ENCODE measurements at places on chromosomes 16 and 17.

GRCh38 chr17:31736855-31737625 is 122.0 kb downstream of the COPRS start:
- no peak for DNase-seq

DNA sequence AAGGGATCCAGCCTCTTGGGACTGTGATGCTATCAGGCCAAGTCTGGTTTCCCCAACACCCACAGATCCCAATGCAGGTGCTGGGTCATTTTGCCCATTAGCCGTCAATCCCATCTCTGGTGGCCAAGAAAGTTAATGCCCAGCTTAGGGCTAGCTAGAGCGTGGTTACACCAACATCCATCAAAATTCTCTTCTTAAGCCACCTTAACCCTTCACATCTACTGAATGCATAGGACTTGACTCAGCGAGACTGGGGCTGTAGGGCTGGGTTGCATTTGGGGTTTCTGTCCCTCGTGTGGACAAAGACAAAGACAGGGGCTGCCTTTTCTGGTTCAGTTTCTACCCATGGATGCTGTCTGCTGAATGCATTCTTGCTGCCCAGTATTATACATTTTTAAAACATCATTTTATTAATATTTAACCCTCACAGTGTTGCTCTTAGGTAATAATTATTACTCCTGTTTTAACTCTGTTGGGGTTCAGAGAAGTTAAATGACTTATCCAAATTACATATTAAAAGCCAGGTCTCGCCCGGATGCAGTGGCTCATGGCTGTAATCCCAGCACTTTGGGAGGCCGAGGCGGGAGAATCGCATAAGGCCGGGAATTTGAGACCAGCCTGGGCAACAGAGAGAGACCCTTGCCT is 141.1 kb upstream of the NOL11 start:
- DNase-seq, result no peak

- no peak for DNase-seq
Measured at GRCh38 chr17:45073414-45074070, 12.4 kb downstream of the NMT1 start.

- DNase-seq, result peak; percentile 16
Measured at GRCh38 chr17:40450175-40450574, 6.9 kb downstream of the IGFBP4 start.

GRCh38 chr17:34609210-34609609 is 29.8 kb downstream of the TMEM132E start:
- DNase-seq, result no peak

DNA sequence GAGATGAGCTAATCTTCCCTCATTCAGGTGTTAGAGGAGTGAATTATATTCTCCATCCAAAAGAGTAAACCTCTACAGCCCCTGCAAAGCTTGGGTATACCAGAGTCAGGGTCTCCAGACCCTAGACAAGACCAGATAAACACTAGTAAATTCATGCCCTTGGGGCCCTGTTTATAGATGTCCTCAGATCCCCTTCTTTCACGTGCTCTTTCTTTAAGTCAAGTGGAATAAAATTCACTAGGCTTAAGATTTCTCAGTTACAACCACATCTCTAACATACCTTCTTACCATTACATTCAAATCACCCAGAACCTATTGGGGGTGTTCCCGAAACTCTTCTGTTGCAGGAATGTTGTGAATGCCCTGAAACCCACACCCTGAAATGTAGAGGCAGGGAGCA is 2.2 kb upstream of the C17orf58 start:
- DNase-seq, result no peak

DNA sequence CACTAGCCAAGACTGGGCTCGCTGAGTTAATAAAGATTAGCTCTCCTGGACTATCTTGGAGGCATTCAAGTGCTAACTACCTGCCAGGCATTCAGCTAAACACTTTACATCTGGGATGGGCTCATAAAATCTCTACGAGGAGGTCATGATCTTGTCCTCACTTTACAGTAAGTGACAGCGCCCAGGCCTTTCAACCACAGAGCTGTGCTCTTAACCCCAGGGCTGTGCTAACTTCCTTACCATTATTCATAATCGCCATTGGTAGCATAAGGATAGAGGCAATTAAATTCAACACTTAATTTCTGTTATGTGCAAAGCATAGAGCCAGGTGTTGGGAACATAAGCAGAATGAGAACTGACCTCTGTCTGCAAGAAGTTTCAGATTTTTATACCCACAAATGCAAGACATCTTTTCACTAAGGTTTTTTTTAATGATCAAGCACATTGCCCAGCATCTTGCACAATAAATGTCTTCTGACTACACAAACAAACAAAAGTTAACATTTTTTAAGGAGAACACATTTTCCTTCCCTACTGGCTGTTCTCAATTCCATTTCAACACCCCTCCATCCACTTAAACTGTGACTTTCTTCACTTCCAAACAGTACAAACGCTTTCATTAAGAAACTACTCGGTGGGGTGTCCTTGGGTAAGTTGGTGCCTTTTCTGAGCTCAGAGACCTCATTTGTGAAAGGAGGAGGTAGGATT is 172.3 kb downstream of the C16orf78 start:
- DNase-seq, result no peak

- no peak for DNase-seq
Measured at GRCh38 chr16:9357829-9358228, 266.4 kb downstream of the HAPSTR1 start.

DNA sequence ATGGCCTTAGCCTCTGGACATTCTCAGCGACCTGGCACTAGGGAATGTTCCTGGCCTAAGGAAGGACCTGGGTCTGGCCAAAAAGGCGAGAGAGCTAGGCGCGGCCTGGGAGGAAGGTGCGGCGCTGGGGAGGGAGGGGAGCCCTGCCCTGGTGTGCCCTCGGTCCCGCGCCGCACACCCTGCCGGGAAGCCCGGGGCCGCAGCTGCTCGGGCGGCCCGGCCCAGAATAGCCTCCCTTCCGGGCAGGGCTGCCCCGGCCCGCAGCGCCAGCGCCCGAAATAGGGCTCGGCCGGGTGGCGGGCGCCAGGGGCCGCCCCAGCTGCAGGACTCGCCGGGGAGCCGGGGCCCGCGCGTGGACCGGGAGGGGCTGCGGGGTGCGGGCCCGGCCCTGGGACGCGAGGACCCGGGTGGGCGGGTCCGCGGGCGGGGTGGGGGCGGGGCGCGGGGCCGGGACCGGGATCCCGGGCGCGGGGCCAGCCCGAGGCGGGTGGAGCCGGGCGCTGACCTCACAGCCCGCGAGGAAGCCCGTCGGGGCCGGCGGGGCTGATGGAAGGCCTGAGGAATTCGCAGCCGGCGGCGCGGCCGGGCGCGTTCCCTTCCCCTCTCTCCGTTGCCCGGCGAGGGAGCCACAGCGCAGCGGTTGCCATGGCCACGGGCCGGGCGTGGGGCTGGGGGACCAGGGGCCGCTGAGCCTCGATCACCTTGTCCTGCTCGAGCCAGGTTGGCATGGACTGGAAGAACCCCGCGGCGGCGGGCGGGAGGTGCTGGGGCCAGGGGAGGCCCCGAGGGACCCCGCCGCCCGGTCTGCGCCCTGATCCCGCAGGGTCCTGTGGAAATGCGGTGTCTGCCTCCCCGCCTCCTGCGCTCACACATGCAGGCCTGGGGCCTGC is 18.1 kb downstream of the SOCS3 start:
- DNase-seq, result no peak

GRCh38 chr16:2842340-2843000 is 12.4 kb downstream of the ZG16B start:
- DNase-seq, result no peak

DNA sequence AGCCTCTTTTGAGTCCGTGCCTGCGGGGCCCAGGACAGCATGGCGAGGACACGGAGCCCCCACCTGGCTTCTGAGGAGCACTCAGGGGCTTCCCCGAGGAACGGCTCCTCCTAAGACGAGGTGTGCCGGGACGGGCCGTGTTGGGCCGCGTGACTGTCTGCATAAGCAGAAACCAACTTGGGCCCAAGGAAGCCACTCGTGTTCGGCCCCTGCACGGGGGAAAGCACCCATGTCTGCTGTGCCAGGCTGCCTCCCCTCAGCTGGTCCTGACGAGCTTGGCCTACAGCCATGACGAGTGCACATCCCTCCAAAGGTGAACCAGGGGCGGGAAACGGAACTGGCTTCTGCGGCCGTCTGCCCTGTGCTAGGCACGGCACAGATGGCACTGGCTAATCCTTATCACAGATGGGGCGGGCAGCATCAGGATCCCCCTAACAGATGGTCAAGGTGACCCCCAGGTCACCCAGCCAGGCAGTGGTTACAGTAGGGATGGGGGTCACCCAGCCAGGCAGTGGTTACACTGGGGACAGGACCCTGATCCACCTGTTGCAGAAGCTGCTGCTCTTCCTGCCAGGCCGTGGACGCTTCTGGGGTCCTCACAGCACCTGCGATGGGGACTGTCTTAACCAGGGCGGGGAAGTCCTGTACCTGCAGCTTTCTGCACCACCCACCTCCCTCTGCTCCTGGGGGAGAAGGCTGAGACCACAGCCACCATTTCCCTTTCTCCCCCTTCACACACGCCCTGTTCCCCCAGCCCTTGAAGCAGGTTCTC is 25.6 kb downstream of the MRM3 start:
- no peak for DNase-seq

- no peak for DNase-seq
Measured at GRCh38 chr16:14398014-14398717, 231.9 kb downstream of the PARN start.

DNA sequence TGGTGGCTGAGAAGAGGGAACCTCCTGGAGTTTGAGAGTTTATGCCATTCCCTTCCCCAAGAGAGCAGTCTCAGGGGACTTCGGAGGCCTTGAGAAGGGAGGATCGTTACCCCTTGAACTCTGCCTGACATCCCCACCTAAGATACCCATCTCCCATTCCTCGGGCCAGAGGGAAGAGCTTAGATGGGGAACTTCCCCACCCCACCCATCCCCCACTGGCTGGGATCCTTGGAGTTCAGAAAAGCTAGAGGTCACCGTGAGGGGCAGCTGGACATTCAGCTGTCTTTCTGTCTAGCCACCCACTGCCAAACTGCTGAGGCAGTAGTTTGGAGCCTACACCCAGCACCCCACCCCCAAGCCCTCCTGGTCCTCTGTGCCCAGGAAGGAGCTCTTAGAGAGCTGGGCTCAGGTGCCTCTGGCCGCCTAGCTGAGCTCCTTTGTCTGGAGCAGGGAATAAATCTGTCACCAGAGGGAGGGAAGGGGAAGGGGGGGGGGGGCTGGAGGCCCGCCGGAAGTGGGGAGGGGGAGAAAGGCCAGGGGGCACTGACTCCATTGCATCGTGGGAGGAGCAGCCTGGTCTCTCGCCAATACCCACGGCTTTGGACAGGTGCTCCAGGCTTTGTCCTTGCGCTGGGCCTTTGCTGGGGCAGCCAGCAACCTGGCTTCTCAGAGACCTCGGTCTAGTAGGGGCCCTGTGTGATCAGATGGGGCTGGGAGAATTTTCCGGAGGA is 1.0 kb downstream of the HSD11B2 start:
- no peak for DNase-seq

DNA sequence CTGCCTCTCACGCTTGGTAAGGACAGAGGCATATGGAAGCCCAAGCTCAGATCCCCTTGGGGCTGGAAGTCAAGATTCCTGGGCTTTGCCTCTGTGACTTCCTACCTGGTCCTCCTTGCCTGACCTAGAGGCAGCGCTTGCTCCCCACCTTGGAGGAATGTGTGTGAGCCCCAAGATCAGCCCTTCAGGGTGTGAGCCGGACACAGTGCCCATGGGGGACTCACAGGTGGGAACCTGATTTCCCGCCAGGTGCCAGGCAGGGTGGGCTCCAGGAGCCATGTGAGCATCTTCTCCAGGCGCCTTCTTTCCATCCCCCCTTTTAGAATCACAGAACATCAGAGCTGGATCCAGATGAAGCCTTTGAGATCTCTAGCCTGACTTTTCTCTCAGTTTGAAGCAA is 10.2 kb downstream of the CD300LG start:
- no peak for DNase-seq

- no peak for DNase-seq
Measured at GRCh38 chr17:27671591-27671910, 40.6 kb downstream of the LGALS9 start.

GRCh38 chr17:76690596-76691280 is 20.0 kb downstream of the MXRA7 start:
- no peak for DNase-seq

DNA sequence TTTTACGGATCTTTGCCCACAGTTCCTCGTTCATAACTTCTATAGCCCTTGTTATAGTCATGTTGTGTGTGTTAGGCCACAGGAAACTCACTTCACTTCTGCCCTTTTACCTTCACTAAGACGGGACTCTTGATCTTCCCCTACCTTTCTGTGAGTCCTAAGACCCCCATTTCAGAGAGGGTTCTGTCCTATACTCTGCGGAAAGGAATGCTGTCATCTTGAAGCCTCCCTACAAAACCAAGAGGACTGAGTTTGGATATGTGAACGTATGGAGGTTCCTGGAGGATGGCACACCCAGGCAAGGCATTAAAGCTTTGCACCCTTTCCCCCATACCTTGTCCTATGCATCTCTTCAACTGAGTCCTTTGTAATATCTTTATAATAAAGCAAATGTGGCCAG is 3.7 kb downstream of the UBB start:
- no peak for DNase-seq

DNA sequence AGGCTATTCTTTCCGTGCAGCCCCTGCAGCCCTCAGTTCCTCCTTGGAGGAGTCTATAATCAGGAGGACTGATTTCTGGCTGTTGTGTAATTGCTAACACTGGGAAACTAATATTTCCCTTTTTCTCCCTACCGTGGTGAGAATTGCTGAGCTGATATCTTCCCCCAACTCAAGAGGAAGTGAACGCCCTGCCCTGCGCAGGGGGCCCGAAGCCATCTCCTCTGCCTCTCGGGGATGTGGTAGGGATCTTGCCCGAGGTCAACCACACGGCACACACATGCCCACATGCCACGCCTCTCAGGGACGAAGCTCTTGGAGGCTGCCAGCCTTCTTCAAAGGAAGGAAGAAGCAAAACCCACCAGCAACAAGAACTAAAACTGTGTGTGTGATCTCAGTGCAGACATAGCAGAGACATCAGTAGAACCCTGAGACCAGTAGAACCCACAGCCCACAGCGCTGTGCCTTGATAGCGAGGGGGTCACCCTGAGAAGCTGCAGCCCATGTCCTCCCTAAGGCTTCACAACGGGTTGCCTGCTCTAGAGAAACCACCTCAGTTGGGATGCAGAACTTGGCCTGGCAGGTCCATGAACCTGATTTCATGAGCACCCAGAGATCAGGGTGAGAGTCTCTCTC is 8.9 kb upstream of the ULK2 start:
- no peak for DNase-seq

GRCh38 chr17:82845163-82845807 is 5.5 kb upstream of the ZNF750 start:
- no peak for DNase-seq

- DNase-seq, result no peak
Measured at GRCh38 chr16:12081048-12081404, 104.5 kb downstream of the SNX29 start.

- DNase-seq, result no peak
Measured at GRCh38 chr17:51054748-51055147, 65.9 kb downstream of the SPAG9 start.

- DNase-seq, result peak; percentile 59
Measured at GRCh38 chr16:85349365-85350145, 237.3 kb upstream of the CIBAR2 start.
